ENCODE measurements at places on chromosomes 16 and 17.

GRCh38 chr17:37388266-37388665 is 12.5 kb downstream of the C17orf78 start:
- no peak for DNase-seq

DNA sequence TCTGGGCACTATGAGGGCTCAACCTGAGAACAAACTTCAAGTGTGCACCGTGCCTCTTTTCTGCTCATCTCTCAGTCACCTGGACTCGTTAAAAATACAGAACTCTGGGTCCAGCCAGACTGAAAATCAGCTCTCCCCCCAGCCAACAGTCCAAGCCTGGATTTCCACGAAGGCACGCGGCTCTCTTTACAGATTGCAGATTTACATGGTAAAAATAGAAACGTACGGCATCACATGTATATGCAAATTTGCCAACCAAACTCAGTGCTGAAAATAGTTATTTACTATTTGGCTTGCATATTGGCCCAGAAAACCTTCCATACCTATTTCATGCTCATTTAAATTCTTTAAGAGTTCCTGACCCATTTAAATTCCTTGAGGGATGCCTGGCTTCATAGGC is 315.8 kb downstream of the MAF start:
- DNase-seq = no peak

DNA sequence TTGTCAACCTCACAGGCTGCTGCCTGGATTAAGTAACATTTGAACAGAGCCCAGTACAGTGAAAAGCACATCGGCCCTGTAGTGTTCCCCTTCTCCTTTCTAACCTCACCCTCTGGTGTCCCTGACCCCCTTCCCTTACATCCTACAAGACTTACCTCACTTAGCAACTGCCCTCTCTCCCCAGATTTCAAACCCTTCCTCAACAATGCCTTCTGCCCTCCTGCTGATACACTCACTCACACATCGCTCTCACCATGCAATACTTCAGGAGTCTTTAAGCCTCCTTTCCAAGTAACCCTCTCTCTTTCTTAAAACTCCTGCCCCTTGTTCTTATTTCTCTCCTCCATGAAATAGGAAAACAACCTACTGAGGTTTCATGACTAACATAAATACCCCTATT is 17.8 kb downstream of the ZZEF1 start:
- no peak for DNase-seq

DNA sequence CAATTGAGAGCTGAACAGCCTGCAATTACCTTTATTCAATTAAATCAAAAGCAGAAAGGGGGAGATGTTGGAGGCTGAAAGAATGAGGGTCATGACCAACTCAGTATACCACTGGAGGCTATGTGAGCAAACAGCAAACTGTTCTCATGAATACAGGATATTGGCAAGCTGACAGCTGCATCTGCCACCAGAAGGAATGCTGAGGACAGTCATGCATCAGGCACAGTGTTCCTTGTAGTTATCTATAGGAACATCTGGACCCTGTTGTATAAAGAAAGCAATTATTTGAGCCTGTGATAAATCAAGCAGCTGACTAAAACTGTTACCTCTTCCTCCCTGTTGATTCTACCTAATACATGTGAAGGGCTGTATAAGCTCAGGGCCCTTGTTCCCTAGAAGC is 2064.6 kb downstream of the TP53TG3F start:
- no peak for DNase-seq

DNA sequence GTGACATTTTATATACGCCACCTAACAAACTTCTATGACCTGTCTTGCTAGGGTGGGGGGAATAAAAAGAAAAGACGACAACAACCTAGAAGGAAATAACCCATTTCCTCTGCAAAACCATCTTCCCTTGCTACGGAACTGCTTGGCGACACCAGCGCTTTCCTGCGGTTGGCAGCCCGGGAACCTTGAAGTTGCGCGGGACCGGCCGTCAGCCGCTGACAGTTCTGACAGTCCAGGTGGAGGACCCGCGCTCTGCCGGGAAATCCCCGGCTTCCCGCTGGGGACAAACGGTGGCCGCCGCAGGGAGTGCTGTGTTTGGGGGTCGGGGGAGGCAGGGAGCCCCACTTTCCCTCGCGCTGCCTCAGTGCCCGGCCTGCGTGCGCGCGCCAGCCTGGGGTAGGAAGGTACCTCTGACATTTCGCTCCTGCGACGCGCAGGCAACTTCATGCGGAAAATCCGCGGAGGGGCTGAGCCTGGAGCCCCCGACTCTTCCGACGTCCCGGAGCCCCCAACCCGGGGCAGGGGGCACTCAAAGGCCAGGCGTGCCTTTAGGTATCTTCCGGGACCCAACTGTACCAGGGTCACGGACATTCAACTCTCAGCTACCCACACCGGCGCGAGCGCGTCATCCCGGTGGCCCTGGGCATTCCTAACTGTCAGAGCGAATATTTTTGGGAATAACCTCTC is 516 bp downstream of the SLC16A6 start:
- peak; percentile 30 for DNase-seq

DNA sequence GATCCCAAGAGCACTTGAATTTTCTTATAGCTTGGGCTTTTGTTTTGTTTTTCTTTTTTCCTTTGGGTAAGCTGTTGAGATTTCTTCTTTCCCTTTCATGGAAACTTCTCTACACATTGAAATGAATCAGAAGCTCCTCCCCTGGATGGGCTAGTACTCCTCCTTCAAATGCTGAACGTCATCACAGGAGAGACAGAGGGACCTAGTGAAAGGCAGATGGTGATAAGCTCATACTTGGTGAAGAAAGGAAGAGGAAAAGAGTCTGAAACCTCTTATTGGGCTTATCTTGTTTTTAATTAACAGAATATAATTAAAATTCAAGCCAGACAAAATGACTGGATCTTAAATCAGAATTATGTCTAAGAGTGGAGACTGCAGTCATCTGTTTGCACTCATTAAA is 147.3 kb downstream of the SNX11 start:
- DNase-seq = no peak

DNA sequence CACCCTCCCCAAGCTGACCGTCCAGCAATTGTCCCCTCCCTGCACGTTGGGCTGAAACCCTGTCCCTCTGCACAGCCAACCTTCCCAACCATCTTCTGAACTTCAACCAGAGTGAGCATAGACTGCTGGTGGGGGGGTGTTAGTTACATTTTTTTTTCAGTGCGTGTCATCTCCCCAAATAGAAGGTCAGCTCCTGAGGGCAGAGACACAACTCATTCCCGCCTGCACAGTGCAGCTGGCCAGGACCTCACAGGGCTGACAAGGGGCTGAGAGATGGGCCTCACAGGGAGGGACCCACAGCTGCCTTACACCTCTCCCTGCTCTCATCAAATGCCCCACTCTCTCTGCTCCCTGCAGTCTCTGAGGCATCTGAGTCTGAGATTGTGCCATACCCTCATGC is 8.4 kb downstream of the SRL start:
- DNase-seq = no peak

DNA sequence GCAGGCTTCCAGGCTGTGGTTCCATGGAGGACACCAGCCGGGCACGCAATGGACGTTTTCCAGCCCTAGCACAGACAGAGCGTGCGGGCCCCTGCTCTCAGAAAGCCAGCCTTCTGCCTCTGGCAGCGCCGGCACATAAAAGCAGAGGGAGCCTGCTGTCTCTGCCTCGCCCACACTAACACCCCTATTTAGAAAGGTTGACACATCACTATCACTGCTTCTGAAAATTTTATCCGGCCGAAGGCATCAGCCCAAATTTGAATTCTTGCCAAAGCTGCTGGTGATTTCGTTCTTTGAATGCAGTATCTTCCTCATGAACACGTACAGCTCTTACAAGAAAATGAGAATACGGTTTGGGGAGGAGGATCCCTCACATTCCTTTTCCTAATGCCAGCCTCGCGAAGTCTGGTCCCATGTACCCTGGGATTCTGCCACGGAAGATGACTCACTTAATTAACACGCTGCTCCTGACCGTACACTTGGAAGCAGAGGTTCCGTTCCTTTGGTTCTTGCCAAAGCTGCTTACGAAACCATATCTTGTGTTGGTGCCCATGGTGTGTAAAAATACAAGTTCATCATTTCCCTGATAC is 1.3 kb upstream of the RAB11FIP3 start:
- no peak for DNase-seq

- no peak for DNase-seq
Measured at GRCh38 chr17:51270636-51271035, 10.3 kb downstream of the UTP18 start.

- no peak for DNase-seq
Measured at GRCh38 chr17:79925242-79925957, 86.2 kb upstream of the CBX4 start.
